ENCODE measurements at places on chromosomes 13 and 19. TPM values are rescaled to one million over a fixed set of nuclear protein-coding genes. Genes with fewer than 3 reads are reported as not detected.

F10 gene
- 26.6 TPM for polyA plus RNA-seq

GRCh38 chr19:53504885-53505284 lies 33.1 kb upstream of the ZNF331 start:
- DNase-seq, result no peak

- DNase-seq, result no peak
Observed at GRCh38 chr13:111179908-111180760, 65.0 kb downstream of the ARHGEF7 start.

DNA sequence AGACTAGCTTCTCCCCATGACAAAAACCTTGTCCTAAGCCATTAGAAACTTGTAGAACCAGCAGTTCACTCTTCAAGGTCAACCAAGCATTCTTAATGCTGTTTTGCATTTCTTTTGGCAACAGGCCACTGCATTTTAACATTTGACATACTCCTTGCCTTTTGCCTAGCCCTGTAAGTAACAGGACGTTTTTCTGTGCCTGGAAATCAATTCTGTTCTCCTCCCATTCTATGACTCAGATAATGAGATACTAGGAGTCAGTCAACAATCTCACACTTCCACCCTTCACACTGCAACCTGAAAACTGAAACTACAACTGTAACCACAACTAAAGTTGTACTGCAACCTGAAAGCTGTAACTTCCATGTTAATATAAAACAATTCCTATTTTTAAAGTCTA lies 268.7 kb downstream of the MZT1 start:
- DNase-seq, result no peak

Measured in right renal pelvis (tissue), 4 donors.